Progenitor cell of endocrine pancreas (in vitro differentiated cells): ENCODE measurements at places on chromosomes 11 and 22.

DNA sequence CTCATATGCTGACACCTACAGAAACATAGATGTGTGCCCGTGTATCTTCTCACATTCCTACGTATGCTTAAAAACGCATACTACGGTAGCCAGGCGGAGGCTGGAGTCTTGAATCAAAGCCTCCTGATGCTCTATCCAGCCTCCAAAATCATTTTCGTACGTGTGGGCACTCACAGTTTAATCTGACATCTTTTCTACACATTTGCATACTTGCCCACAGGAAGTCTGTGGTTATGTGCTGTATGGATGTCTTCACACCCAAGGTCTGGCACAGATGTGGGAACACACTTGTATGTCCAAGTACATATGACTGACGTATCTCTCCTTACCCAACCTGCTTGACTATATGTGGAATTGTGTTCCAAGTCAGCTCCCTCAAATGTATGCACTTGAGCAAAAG lies 561.8 kb upstream of the CADM1 start:
- DNase-seq, result no peak

DNA sequence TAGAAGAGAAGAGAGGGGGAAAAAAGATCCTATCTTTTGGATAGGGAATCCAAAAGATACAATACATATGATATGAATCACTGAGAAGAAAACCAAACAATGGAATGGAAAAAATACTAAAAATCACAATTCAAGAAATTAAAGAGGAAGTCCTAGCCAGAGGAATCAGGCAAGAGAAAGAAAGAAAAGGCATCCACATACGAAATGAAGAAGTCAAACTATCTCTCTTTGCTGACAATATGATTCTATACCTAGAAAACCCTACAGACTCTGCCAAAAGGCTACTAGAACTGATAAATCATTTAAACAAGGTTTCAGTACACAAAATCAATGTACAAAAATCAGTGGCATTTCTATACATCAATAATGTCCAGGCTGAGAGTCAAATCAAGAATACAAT lies 91.4 kb downstream of the EFCAB6 start:
- DNase-seq, result no peak

- no peak for DNase-seq
These were observed 27.3 kb upstream of the ZNRF3 start for GRCh38 chr22:28856095-28856455.

DNA sequence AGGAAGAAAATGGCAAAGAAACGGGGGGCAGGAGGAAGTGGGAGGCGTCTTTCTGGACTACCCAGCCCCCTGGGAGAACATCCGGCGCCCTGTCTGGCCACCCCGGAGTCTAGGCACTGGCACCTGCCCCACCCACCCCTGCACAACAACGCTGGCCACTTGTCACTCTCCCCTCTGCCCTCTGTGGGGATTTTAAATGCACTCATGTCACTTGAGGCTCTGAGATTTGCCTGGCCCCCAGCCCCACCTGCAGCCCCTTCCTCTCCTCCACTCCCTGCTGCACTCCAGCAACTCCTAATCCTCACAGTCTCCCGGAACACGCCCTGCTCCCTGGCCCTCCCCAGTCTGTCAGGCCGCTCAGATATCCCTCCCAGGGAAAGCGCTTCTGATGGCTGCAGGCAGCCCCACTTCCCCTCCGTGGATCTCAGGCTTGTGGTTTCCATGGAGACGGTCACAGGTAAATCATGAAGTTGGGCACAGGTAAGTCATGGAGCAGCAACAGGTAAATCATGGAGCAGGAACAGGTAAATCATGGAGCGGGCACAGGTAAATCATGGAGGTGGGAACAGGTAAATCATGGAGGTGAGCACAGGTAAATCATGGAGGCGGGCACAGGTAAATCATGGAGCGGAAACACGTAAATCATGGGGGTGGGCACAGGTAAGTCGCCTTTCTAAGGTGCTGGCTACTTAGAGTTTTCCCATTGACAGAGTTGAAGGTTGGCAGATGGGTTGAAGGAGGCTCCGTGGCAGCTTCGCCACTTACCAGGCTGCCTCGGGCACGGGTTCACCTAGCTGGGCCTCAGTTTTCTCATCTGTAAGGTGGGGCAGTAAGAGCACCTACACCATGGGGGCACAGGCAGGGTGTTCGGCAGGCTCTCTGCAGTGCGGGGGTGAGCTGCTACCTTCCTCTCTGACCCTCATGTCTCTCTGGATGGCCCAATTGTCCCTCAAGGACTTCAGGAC lies 79.0 kb upstream of the SHISAL1 start:
- no peak for DNase-seq

GRCh38 chr11:75766443-75767227 lies 1.9 kb upstream of the DGAT2 start:
- no peak for DNase-seq

- DNase-seq, result no peak
These were observed 112.3 kb downstream of the ADAMTS15 start for GRCh38 chr11:130560781-130561109.

DNA sequence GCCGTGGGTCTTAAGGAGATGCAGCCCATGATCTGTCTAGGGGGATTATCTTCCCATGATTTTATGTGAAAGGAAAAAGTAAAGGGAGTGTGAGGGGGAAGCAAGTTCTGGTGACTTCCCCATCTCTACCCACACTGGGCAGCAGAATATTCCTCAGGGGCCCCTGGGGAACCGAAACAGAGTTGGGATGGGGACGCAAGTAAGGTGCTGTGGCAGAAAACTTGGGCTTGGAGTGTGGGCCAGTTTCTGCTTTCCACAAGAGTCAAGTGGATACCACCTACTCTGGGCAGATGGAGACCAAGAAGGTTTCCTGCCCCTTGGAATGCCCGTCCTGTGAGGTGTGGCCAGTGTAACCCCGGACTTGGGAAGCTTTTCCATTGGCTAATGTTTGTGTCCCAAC lies 64.4 kb downstream of the SGSM3 start:
- no peak for DNase-seq

- DNase-seq, result no peak
These were observed 57.4 kb upstream of the RCN1 start for GRCh38 chr11:32033491-32033890.

GRCh38 chr22:31086703-31087330 lies 5.7 kb downstream of the SMTN start:
- no peak for DNase-seq

- no peak for DNase-seq
These were observed 98.9 kb upstream of the ISX start for GRCh38 chr22:34966980-34967565.

GRCh38 chr11:114135737-114136151 lies 76.2 kb downstream of the ZBTB16 start:
- no peak for DNase-seq

- no peak for DNase-seq
These were observed 3.8 kb downstream of the FJX1 start for GRCh38 chr11:35622070-35622469.

GRCh38 chr22:24391836-24392217 lies 35.6 kb upstream of the ADORA2A start:
- no peak for DNase-seq

DNA sequence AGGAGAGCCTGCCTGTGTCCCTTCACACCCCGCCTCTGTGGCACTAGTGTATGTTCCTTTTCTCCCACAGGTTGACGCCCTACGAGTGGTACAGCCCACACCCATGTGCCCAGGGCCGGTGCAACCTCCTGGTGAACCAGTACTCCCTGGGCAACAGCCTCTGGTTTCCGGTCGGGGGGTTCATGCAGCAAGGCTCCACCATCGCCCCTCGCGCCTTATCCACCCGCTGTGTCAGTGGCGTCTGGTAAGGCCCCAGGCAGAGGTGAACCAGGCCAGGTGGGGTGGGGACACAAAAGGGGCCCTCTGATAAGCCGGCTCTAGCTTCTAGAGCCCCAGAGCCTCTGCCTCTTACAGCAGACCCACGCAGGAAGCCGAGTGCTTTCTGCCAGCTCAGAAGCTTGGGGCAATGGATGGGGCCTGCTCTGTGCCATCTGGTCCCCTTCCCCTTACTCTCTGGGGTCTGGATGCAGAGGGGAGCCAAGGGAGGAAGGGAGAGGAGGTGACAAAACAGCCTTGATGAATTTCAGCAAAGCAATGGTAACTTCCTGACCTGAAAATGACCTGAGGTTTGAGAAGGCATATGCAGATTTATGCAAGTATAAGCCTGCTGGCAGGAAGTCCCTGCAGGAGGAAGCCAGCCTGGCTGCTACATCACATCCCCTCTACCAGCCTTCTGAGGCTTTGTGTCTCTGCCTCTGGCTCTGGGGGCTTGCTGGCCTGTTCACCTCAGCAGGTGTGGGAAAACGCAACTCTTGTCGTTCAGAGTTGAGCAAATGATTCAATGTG lies 67.0 kb upstream of the TBCEL start:
- DNase-seq, result no peak

DNA sequence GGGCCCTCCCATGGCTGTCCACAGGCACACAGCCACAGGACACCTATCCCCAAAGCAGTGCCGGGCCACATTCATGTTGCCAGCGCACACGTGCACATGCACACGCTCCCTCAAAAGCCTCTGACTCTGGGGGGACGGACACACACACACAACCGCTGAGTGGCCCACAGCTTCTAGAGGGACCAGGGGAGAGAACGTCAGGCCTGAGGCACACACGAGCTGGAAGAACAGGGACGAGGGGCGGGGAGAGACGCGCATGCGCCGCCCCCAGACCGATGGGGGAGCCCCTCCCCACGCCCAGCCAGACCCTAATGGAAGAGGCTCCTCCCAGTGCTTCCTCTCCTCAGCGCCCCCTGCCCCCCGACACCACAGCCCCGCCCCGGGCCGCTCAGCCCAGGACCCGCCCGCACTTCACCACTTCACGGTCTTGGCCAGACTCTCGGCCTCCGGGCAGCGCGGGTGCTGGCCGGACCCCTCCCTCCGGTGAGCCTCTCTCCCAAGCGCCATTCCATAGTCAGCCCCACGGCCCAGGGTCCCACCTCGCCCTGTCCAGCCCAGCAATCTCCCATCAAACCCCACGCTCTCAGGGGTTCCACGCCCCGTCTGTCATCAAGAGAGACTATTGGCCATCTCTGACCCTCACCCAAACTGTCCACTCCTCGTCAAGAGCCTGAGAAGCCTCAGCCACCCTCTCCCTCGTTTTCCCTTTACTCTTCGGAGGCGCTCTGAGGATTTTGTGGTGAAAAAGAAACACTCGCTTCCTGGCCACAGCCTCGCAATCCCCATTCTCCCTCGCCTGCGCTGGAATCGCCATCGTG lies 11.7 kb downstream of the NRXN2 start:
- no peak for DNase-seq

DNA sequence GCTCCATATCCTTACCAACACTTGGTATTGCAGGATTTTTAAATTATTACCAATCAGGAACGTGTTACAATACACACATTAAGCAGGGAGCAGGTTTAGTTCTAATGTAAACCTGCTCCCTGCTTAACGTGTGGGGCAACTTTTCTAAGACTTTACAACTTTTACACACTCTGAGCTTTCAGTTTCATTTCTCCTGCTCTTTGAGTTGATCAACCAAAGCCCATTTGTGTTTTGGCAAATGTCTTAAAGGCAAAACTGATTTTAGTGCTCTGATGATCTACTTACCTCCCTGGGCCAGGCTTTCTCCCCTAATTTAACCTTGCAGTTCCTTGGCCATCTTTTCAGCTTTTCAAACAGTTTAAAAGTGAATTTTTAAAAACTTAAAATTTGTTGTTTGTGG lies 70.9 kb downstream of the ZBTB44 start:
- no peak for DNase-seq

- no peak for DNase-seq
These were observed 133.3 kb downstream of the ATXN10 start for GRCh38 chr22:45804986-45805325.

DNA sequence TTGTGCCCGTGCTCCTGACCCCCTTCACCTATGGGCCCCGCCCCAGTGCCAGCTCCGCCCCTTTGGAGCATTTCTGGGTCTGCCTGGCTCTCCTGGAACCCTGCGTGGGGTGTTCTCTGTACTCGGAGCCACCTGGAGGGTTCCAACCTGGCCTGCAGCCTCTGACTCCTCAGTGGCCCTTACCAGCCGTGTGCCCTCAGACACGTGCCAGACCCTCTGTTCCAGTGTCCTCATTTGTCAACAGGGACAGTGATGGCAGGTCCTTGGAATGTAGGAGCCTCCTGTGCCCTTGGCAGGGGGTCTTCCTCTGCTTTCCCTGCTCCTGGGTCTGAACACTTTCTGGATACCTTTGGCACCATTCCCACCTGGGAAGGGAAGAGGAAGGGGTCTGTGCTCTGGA lies 96.4 kb downstream of the CACNA1I start:
- DNase-seq, result no peak

GRCh38 chr22:47341464-47341863 lies 579.0 kb downstream of the TBC1D22A start:
- DNase-seq, result no peak

DNA sequence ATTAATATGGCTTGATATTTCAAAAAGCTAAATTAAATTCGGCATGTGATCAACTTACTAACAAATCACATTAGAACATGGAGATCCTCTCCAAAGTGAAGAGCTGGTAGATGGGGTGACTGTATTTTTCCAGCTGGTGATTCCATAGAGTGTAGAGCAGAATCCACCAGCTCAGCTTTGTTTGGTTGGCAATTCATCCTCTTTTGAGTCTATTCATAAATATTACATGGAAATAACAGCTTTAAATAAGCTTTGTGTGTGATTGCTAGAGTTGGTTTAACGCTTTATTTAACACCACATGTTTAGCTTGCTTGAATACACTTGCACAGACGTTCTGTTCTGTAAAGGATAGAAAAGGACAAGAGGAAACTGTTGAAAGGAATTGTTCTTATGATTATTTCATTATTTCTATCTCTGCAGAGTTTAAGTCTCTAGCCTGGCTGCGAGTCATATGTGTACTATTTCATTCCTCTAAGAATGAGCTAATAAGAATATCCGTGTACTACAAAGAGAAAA lies 738.3 kb upstream of the KIRREL3 start:
- DNase-seq, result no peak

DNA sequence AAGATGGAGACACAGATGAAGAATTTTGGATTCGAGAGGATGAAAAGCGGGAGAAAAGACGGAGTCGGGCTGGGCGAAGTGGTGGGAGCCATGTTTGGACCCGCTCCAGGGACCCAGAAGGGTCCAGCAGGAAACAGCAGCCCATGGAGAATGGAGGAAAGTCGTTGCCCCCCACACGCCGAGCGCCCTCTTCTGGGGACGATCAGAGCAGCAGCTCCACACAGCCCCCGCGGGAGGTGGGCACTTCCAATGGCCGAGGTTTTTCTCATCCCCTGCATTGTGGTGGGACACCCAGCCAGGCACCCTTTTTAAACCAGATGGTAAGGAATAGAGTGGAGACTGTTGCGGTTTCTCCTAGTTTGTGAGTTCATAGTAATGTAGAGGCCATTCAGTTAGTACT lies 22.8 kb upstream of the SLC25A18 start:
- no peak for DNase-seq
